ENCODE measurements at places on chromosomes 3 and 15.

- peak; percentile 71 for DNase-seq
These were observed at the start of gene SHF for GRCh38 chr15:45187894-45188830. SHF (minus strand) TSS chr15:45187966; CDS start chr15:45187951, 15 bp downstream.

- no peak for DNase-seq
These were observed 28.3 kb upstream of the LSAMP start for GRCh38 chr3:116473602-116474001.

DNA sequence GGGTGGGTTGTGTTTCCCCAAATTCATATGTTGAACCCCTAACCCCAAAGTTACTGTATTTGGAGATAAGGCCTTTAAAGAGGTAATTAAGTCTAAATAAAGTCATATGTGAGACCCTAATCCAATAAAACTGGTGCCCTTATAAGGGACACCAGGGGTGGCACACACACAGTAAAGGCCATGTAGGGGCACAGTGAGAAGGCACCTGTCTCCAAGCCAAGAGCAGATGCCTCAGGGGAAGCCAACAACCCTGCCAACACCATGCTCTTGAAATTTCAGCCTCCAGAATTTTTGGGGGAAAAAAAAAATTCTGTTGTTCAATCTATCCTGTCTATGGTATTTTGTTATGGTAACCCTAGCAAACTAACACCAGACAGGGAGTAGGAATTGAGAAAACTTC is 1.5 kb upstream of the GMNC start:
- no peak for DNase-seq

- DNase-seq: no peak
These were observed 27.0 kb downstream of the SH3BP5 start for GRCh38 chr3:15305359-15305844.

GRCh38 chr15:41387646-41388045 is 14.7 kb downstream of the NDUFAF1 start:
- DNase-seq: no peak

GRCh38 chr3:172980849-172981248 is 160.2 kb downstream of the SPATA16 start:
- no peak for DNase-seq

GRCh38 chr15:36908991-36909390 is 191.4 kb downstream of the MEIS2 start:
- DNase-seq: no peak

GRCh38 chr3:29324180-29324651 is 43.3 kb downstream of the RBMS3 start:
- DNase-seq: peak; percentile 7

GRCh38 chr3:154177406-154177805 is 56.2 kb downstream of the ARHGEF26 start:
- DNase-seq: no peak

DNA sequence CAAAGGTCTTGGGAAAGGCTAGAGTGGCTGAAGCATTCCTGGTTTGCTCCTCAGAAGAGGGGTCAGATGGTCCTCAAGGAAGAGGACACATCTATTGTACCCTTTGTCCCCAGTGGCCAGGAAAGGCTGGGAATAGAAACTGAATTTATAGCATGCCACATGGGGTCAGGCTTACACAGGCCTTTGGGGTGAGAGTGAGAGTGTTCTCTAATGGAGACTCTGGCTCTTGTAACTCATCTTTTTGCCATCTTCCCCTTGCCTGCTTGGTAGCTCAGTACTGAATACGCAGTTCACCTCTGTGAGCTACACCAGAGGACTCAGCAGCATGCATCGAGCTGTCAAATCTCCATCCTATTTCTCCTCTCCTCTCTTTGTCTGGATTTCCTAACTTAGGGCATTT is 87.5 kb downstream of the ATP2B2 start:
- no peak for DNase-seq

DNA sequence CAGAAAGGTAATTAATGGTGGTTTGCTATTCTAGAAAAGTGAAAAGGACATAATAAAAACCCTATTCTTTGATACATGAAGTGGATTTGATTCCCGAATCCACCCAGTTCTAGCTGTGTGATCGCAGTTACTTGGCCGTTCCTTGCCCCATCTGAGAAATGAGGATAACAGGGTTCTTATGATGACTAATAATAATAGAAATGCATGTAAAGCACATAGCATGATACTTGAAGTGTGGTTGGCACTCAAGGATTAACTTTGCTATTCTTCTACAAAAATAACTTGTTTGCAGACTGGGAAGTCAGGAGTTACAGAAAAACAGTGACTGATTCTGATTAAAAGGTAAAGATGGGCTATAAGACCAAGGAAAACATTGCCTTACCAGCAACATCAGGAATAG is 26.8 kb downstream of the PARL start:
- DNase-seq: no peak

Measured in pancreas (tissue), 10 donors.